ENCODE measurements at places on chromosomes 6 and 20. TPM values are rescaled to one million over a fixed set of nuclear protein-coding genes. Genes with fewer than 3 reads are reported as not detected.
A peak's percentile ranks its signal among the peaks of the same experiment; 100 is the strongest.

The LY86 gene
- not detected for total RNA-seq

The CLIC5 gene
- total RNA-seq, result 2.1 TPM

The C2 gene
- total RNA-seq, result 2.4 TPM

The TGM3 gene
- total RNA-seq, result not detected

The RFX6 gene
- total RNA-seq, result not detected

The CCND3 gene
- total RNA-seq, result 70.5 TPM

The COL20A1 gene
- total RNA-seq, result 0.15 TPM

The NR2E1 gene
- total RNA-seq, result not detected

The MLIP gene
- total RNA-seq, result 1.0 TPM

GRCh38 chr6:99119109-99120031, 171.6 kb upstream of the FBXL4 start:
- no peaks in the 10 kb centered on the region for H3K36me3 ChIP-seq
- H3K4me3 ChIP-seq, result no peak overlapping the region
- no peak for DNase-seq
- no peaks in the 10 kb centered on the region for H3K27me3 ChIP-seq
- H3K4me1 ChIP-seq, result 0 out of 2 replicates have a peak, but pooled peaks cover 4% of the 10 kb centered on the region

GRCh38 chr6:167481307-167481926, 156.5 kb downstream of the TTLL2 start:
- H3K4me1 ChIP-seq, result no peaks in the 10 kb centered on the region
- DNase-seq, result no peak
- no peaks in the 10 kb centered on the region for H3K36me3 ChIP-seq
- H3K4me3 ChIP-seq, result no peak overlapping the region
- peaks cover 70% of the 10 kb centered on the region for H3K27me3 ChIP-seq

DNA sequence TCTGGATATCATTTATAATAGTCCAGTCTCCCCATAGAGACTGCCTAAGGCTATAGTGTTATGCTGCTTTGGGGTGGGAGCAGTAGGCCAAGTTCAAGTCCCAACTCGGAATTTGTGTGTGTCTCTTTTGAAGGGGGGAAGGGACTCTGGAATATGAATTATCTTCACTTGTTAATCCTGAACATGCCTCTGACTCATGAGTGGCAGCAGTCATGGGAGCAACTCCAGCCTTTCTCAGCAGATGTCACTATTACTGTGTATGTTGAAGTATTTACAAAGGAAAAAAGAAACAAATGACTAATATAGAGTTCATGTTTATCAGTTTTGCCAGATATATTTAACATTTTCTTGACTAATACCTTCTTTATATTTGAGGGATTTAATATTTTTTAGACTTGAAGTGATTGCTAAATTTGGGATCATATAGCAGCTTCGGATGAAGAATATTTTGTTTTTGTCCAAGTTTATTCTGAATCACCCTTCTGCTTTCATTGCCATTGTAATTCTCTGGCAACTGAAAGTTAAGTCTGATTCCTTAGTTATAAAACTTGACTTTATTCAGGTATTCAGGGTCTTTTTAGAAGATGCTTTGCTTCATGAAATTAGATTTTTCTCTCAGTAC, 23.4 kb downstream of the FAM217A start:
- DNase-seq, result peak; percentile 43
- H3K27me3 ChIP-seq, result no peaks in the 10 kb centered on the region
- H3K36me3 ChIP-seq, result peaks cover 36% of the 10 kb centered on the region
- no peak overlapping the region for H3K27ac ChIP-seq
- H3K4me3 ChIP-seq, result no peak overlapping the region
- peaks cover 17% of the 10 kb centered on the region for H3K4me1 ChIP-seq

DNA sequence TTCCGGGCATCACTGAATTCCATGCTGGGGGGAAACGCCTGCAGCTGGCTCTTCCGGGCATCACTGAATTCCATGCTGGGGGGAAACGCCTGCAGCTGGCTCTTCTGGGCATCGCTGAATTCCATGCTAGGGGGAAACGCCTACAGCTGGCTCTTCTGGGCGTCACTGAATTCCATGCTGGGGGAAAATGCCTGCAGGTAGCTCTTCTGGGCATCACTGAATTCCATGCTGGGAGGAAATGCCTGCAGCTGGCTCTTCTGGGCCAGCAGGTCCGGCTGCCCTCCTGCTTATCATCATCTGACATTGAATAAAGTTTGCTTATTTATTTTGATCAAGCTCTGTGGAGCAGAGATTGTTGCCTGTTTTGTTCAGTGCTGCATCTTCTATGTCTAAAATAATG, 355.1 kb downstream of the SMOC2 start:
- no peak for DNase-seq
- no peaks in the 10 kb centered on the region for H3K4me1 ChIP-seq
- no peaks in the 10 kb centered on the region for H3K36me3 ChIP-seq
- no peak overlapping the region for H3K27ac ChIP-seq
- no peak overlapping the region for H3K4me3 ChIP-seq

DNA sequence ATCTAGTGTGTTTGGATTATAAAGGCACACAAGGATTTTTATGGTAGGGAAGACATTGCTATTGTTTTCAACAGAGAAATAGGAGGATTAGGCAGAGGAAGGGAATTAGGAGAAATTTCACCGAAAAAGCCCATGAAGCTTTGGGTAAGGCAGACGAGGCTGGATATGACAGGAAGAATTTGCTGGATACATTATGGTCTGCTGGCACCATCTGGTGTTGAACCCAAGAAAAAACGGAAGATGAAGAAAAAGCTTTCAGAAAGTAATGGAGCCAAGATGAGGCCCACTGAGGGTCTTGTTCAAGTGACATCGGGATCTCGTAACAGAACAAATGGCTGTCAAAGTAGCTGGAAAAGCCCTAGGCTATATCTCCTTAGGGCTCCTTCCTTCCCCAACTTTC, 56.5 kb downstream of the OR2J2 start:
- H3K4me1 ChIP-seq, result no peaks in the 10 kb centered on the region
- H3K27ac ChIP-seq, result no peak overlapping the region
- DNase-seq, result no peak
- H3K4me3 ChIP-seq, result no peak overlapping the region
- H3K27me3 ChIP-seq, result peaks cover 4% of the 10 kb centered on the region

- H3K4me1 ChIP-seq, result peaks cover 18% of the 10 kb centered on the region
- H3K36me3 ChIP-seq, result peaks cover 10% of the 10 kb centered on the region
- no peak overlapping the region for H3K4me3 ChIP-seq
- H3K27me3 ChIP-seq, result no peaks in the 10 kb centered on the region
These were observed 16.3 kb upstream of the RFPL4B start for GRCh38 chr6:112330879-112331265.

DNA sequence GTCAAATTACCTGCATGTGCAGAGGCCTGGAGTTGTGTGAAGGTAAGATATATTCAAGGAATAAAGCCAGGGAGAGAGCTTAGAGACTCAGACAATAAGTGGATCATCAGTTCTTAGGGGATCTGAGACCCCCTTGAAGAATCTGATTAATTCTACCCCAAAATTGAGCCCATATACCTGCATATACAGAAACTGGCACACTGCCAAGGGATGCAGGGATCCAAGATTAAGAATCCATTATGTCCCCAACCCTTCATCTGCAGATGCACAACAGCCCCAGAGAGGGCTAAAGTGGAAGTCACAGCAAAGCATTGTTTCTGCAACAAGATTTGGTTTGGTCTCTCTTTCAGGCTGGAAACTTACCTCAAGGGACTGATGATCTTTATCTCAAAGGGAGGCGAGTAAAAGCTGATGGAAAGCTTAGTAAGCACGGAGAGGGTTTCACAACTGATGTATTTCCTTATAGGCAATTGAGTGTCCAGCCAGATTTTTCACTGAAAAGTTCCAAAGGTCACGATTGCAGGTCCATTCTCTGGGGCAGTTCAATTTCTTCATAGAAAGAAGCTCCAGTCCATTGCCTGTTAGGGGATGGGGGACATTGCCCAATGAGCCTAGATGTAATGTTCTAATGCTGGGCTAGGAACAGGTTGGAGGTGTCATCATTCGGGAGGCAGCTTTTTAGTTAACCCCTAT, 20.9 kb upstream of the STK35 start:
- DNase-seq, result no peak
- H3K36me3 ChIP-seq, result no peaks in the 10 kb centered on the region
- H3K27ac ChIP-seq, result no peak overlapping the region
- peaks cover 68% of the 10 kb centered on the region for H3K27me3 ChIP-seq
- no peak overlapping the region for H3K4me3 ChIP-seq

DNA sequence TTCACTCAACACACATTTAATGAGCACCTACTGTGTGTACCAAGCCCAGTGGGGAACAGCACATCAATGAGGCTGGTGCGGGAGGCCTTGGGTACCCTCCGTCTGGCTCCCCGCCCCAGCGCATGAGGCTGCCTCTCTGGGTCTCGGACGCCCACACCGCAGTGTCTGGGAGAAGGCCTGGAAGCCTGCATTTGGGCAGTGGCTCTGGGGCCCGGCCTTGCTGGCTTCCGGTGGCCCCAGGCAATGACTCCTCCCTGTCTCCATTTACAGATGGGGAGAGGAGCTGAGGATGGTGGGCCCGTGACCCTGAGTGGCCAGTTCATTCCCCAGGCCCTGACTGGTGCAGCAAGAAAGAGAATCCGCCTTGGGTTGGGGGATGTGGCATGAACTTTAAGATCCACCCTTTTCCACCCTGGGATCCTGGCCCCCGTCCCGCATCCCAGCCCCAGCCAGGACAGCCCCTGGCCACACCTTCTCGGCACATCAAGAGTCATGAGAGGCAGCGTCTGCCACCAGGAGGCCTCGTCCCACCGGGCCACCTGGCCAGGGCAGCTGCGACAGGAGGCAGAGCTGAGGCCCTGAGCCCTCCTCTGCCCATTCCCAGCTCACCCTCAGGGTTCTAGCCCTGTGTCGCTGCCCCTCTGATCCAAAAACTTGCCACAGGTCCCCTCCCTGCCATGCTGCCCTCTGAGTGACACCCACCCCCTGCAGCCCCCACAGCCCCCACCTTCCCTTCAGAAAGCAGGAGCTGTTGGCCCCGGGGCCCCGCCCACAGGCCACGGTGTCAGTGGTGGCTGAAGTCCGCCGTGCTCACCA, 17.5 kb upstream of the MRGBP start:
- H3K4me3 ChIP-seq, result no peak overlapping the region
- H3K4me1 ChIP-seq, result peaks cover 16% of the 10 kb centered on the region
- no peak overlapping the region for H3K27ac ChIP-seq
- DNase-seq, result no peak
- no peaks in the 10 kb centered on the region for H3K36me3 ChIP-seq

- H3K4me1 ChIP-seq, result no peaks in the 10 kb centered on the region
- H3K27me3 ChIP-seq, result no peaks in the 10 kb centered on the region
- no peak overlapping the region for H3K27ac ChIP-seq
- no peaks in the 10 kb centered on the region for H3K36me3 ChIP-seq
- no peak overlapping the region for H3K4me3 ChIP-seq
These were observed 435.5 kb upstream of the NRSN1 start for GRCh38 chr6:23690453-23691049.

- H3K27ac ChIP-seq, result no peak overlapping the region
- no peak for DNase-seq
- no peak overlapping the region for H3K4me3 ChIP-seq
- H3K36me3 ChIP-seq, result no peaks in the 10 kb centered on the region
These were observed 39.0 kb upstream of the SLCO4A1 start for GRCh38 chr20:62603021-62603906.

- H3K27me3 ChIP-seq, result no peaks in the 10 kb centered on the region
- peaks cover 34% of the 10 kb centered on the region for H3K4me1 ChIP-seq
- no peak for DNase-seq
- H3K27ac ChIP-seq, result peak overlapping the region; percentile 58
These were observed 106.3 kb downstream of the OGFRL1 start for GRCh38 chr6:71394926-71395325.

GRCh38 chr20:845226-845868, 11.8 kb downstream of the FAM110A start:
- no peak for DNase-seq
- peaks cover 22% of the 10 kb centered on the region for H3K4me1 ChIP-seq
- H3K27me3 ChIP-seq, result no peaks in the 10 kb centered on the region
- H3K36me3 ChIP-seq, result no peaks in the 10 kb centered on the region

- H3K27ac ChIP-seq, result no peak within 1 kb of the TSS
- 0 out of 2 replicates have a peak, but pooled peaks cover 14% of the 10 kb centered on the region for H3K4me1 ChIP-seq
- H3K4me3 ChIP-seq, result peak within 1 kb of the TSS; percentile 59
- DNase-seq, result peak; percentile 49
These were observed at the start of gene GRIK2 for GRCh38 chr6:101393251-101393828. GRIK2 (plus strand) TSS chr6:101393708.

DNA sequence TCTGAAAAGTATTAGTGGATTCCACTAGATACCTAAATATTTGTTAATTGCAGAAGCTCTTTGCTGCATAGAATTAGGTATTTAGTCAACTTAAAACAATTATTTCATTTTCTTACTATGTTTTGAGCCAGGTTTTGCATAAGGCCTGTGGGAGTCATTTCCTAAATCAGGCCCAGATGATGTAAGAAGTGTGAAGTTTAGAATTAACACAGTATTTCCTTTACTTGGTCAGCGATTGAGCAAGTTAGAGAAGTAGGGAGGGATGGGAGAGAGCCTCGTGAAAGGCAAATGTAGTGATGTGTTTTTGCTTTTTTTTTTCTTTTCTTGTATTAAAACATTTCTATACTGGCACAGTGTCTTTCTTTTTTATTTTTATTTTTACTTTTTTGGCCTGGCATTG, 711.1 kb downstream of the HDGFL1 start:
- no peaks in the 10 kb centered on the region for H3K4me1 ChIP-seq
- no peak for DNase-seq
- no peak overlapping the region for H3K27ac ChIP-seq
- H3K4me3 ChIP-seq, result no peak overlapping the region

DNA sequence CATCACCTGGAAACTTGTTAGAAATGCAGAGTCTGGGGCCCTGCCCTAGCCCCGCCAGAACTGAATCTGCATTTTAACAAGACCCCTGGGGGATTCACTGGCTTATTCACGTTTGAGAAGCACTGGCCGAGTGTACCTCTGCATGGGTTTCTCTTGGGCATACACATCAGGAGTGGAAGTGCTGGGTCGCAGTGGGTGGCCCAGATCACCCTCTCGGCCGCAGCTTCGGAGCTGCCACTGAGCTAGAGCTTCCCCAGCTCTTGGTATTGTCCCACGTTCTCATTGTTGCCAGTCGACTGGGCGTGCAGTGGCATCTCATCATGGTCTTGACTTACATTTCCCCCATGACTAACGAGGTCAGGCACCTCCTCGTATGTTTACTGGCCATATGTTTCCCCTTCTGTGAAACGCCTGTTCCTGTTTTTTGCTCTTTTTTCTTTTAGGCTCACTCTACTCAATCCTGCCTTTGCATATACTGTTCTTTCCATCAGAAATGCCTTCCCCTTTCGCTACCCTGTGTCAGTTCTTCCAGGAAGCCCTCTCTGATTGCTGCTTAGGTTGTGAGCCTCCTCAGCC, 3.0 kb upstream of the DLGAP4 start:
- H3K27me3 ChIP-seq, result peaks cover 57% of the 10 kb centered on the region
- H3K4me1 ChIP-seq, result no peaks in the 10 kb centered on the region
- DNase-seq, result no peak
- H3K36me3 ChIP-seq, result no peaks in the 10 kb centered on the region
- no peak overlapping the region for H3K27ac ChIP-seq

DNA sequence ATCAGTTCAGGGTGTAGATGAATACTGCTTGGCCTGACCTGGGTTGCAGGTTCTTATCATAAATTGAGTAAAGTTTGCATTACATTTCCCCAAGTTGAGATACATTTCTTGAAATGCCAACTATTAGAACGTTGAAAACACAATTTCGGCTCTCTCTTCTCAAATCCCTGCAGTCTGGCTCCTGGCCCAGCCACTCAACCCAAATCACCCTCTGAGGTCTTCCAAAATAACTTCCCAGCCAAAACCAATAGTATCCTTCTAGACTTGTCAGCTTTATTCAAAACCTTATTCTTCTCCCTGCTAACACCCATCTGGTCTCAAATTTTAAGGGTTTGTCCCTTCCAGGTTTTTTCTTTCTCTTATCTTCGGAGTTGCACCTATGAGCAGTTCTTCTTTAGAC, 263.6 kb downstream of the EYA4 start:
- H3K4me1 ChIP-seq, result peaks cover 9% of the 10 kb centered on the region
- DNase-seq, result no peak
- no peak overlapping the region for H3K27ac ChIP-seq
- H3K27me3 ChIP-seq, result no peaks in the 10 kb centered on the region
- no peaks in the 10 kb centered on the region for H3K36me3 ChIP-seq
- no peak overlapping the region for H3K4me3 ChIP-seq

Data from PC-9 (cell line).